ENCODE measurements at places on chromosomes 16 and 17.

- DNase-seq = no peak
These were observed 260.2 kb upstream of the N4BP1 start for GRCh38 chr16:48870141-48870540.

- no peak for DNase-seq
These were observed 282.0 kb downstream of the BCAS3 start for GRCh38 chr17:60959696-60960095.

- no peak for DNase-seq
These were observed 11.7 kb downstream of the ARL2BP start for GRCh38 chr16:57256601-57257395.

DNA sequence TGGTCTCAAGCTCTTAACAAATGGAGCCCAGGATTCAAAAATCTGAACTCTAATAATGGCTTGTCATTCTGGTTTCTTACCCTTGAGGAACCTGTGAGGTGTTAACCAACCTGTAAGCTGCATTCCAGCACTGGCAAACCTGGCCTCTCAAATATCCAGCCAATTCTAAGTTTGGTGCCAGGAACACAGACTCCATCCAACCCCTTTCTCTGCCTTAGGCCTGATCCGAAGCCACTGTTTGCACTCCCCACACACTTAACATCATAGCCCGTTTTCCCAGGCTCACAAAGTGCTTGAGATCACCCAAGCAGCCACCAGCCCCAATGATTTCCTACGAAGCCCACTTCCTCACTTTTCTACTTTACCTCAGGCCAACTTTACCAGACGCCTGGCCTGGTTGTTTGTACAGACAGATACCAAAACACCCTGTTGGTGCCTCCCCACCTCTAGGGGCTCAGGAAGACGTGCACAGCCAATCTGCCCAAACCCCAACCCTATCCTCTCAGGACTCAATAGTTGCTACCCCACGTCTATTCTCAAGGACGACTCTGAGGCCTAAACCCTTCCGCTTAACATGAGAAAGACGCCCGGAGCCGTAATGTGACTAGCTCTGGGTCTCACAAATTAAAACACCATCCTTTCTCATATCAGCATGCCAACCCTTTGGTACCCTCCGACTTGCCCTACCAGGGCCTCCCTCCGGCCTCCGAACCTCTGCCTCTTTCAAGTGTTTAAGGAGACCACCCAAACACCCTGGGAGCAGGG is 3.2 kb upstream of the PER1 start:
- DNase-seq = no peak

- DNase-seq = no peak
These were observed 96.6 kb downstream of the MRM1 start for GRCh38 chr17:36697903-36698530.

DNA sequence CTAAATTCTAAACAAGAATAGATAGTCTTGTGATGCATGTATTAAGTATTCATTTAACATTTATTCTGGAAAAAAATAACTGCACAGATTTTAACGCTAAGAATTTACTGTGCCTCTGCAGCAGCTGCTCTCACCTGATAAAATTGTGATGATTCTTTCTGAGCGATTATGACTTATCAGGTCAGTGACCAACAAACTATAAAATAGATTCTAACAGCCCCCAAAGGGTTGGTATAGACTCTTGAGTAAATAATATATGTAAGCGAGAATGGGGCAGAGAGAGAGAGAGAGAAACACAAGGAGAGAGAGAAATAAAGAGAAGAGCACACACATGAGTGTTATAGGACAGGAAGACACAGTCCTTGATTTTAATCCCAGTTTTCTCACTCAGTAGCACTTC is 144.4 kb downstream of the SNX11 start:
- no peak for DNase-seq

DNA sequence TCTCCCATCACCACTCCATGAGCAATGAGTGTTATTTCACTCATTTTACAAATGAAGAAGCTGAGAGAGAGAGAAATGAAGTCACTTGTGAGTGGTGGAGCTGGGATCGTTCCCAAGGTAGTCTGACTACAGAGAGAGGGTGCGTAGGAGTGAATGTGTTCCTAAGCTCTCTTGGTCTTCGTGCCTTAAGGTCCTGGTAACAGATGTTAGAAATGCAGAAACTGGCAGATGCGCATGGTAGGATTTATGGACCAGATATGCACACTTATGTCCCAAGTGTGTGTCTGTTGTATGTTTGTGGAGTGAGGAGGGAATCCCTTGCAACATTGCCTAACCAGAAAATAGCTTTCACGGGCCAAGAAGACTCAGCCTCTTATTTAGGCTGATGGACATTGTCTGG is 93.2 kb upstream of the ZNF469 start:
- no peak for DNase-seq

- DNase-seq = no peak
These were observed 11.0 kb upstream of the SEC14L1 start for GRCh38 chr17:77129568-77130301.

DNA sequence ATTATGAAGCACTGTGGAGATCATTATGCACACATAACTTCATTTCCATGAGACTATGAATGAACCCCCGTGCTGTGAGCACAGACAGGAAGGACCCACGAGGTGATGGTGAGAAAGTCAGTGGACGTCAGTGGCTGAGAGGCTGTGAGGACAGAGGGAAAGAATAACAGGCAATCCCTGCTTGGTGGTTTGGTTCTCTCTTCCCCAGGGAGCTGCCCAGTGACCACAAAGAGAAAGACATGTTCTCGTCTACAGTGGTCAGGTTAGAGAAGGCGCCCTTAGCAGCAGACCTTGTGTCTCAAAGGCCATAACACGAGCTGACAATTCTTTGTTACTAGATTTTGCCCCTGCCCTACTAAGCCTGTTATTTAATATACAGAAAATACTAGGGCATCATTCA is 609.2 kb downstream of the TOX3 start:
- no peak for DNase-seq

GRCh38 chr17:28328325-28328724 is 6.9 kb downstream of the IFT20 start:
- no peak for DNase-seq

GRCh38 chr16:46889942-46890300 is 5.8 kb downstream of the GPT2 start:
- no peak for DNase-seq

DNA sequence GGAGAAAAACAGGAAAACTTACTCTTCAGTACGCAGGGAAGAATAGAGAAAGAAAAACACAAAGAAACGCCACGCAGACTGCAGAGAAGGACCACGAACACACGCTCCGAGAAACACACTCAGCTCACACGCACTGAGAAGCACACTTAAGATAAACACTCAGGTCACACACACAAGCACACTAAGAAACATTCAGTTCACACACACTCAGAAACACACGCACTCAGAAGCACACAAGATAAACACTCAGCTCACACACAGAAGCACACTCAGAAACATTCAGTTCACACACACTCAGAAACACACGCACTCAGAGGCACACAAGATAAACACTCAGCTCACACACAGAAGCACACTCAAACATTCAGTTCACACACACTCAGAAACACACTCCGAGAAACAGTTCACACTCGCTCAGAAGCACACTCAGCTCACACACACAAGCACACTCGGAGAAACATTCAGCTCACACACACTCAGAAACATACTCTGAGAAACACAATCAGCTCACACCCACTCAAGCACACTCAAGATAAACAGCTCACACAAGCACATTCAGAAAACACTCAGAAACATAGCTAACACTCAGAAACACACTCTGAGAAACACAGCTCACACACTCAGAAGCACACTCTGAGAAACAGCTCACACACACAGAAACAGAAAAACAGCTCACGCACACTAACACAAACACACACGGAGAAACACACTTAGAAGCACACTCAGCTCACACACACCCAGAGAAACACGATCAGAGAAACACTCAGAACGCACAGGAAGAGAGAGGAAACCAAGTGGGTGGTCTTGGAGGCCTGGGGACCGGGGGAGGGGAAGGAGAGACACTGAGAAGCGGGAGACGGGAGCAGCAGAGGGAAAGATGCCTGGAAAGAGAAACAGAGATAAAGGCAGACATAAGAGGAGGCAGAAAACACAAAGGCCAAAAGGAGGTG is 908 bp downstream of the TMEM98 start:
- DNase-seq = no peak

DNA sequence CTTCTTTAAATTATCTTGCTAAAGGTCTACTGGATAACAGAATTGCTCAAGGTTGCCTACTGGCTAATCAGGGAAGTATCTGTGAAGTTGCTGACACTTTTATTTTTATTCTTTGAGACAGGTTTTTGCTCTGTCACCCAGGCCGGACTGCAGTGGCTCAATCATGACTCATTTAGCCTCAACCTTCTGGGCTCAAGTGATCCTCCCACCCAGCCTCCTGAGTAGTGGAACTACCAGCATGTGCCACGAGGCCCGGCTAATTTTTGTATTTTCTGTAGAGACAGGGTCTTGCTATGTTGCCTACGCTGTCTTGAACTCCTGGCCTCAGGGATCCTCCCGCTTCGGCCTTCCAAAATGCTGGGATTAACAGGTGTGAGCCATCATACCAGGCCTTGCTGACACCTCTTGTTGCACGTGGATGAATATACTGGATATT is 43.1 kb downstream of the GLG1 start:
- no peak for DNase-seq

- DNase-seq = no peak
These were observed 2.9 kb downstream of the RNASEK start for GRCh38 chr17:7014995-7015958.

DNA sequence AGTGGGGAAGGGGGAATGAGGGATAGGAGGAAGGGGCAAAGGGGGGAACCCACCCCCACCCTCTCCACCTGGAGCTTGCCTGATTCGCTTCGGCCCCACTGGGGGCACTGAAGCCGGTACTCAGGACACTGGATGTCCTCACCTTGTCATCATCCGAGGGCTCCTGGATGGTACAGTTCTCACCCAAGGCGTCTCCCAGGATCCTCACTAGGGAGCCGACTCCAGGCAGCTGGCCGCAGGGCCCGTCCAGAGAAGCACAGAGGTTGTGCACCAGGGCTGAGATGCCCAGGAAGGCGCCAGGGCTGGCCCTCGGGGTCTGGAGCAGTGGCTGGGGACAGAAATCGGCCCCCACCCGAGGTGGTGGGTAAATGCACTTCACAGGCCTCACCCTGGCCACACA is 92.3 kb downstream of the LITAF start:
- no peak for DNase-seq

GRCh38 chr16:70598937-70599503 is 47.3 kb upstream of the IL34 start:
- DNase-seq = no peak

GRCh38 chr17:73938706-73939105 is 264.8 kb upstream of the RPL38 start:
- DNase-seq = no peak

DNA sequence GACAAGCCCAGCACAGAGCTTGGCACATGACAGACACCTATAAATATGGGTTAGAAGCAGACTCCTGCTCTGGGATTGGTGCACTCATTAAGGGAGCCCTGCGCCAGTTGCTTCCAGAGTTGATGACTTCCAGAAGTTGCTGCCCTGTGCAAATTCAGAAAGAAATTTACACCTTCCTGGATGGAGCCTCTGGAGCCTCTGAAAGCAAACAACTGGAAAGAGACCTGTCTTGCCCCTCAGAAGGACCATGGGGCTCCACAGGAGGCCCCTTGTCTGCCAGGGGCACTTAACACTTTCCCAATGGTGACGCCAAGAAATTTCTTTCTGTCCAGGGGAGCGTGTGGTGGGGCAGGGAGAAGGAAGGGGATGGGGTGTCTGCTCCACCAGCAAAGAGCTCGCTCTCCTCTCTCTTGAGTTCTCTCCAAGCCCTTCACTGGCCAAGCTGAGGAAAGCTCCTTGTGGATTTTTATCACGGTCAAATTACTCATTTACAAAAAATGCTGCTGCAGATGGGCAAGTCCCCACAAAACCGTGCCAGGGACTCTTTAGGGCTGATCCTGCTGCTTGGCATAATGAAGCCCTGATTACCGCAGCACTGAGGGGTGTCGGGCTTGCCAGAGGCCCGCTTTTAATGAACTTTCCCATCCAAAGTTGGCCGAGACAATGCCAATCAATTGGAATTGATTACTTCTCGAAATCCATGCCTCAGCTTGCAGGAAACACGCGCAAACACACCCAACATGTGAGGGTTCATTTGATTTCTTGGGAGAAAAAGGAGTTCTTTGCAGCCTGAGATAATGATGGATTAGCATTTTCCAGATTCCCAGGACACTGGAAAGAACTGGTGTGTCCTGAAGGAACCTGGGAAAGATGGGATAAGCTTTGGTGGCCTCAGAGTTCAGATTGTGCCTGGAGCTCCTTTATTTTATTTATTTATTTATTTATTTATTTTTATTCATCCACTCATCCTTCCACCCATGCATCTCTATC is 583.6 kb upstream of the CDH5 start:
- DNase-seq = no peak

- no peak for DNase-seq
These were observed 253.9 kb downstream of the SEC14L1 start for GRCh38 chr17:77394540-77395295.

DNA sequence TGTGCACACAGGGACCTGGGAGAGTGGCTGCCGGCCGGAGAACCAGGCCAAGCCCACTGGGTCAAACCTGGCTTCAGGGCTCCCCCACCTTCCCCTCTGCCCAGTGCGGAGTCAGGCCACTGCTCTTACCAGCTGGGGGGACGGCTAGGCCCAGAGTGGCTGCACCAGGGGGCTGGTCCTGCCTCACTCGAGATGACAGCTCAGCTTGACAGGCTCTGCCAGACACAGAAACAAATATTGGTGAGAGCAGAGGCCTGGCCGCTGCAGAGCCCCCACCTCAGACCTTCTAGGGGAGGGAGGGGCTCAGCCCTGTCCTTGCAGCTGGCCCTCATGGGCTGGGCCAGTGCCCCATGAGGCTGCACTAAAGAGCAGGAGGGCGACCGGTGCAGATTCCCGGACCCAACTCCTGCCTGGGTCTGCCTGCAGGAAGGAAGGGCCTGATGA is 4.5 kb downstream of the NUDT16L1 start:
- DNase-seq = no peak

- no peak for DNase-seq
These were observed 54.8 kb upstream of the MAP3K14 start for GRCh38 chr17:45371414-45372324.

- no peak for DNase-seq
These were observed 114.0 kb downstream of the ZNF778 start for GRCh38 chr16:89331371-89332109.

DNA sequence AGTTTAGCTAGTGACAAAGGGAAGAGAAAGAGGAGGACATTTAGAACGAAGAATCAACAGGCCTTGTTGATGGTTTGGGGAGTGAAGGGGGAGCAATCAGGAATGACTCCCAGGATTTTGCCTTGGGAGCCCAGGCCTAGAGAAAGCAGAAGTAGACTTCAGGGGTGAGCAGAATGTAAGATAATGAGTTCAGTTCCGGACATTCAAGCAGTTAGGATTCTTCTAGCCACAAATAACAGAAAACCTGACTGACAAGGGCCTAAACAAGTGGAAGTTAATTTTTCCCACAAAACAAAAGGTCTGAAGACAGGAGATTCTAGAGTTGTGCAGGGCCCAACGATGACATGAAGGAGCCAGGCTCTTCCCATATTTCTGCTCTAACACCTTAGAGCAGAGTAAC is 45.9 kb downstream of the SKAP1 start:
- DNase-seq = no peak

GRCh38 chr17:29219378-29220047 is 27.1 kb upstream of the CRYBA1 start:
- peak; percentile 44 for DNase-seq

- no peak for DNase-seq
These were observed 147.2 kb downstream of the RBFOX3 start for GRCh38 chr17:79463421-79464317.

Measured in GM18507 (cell line).